Stimulated activated CD4-positive, alpha-beta T cell treated with anti-CD3 and anti-CD28 coated beads, Interleukin-2, amount 100 ng/mL, for 4 hours (primary cell): ENCODE measurements at places on chromosomes 16 and 17.

DNA sequence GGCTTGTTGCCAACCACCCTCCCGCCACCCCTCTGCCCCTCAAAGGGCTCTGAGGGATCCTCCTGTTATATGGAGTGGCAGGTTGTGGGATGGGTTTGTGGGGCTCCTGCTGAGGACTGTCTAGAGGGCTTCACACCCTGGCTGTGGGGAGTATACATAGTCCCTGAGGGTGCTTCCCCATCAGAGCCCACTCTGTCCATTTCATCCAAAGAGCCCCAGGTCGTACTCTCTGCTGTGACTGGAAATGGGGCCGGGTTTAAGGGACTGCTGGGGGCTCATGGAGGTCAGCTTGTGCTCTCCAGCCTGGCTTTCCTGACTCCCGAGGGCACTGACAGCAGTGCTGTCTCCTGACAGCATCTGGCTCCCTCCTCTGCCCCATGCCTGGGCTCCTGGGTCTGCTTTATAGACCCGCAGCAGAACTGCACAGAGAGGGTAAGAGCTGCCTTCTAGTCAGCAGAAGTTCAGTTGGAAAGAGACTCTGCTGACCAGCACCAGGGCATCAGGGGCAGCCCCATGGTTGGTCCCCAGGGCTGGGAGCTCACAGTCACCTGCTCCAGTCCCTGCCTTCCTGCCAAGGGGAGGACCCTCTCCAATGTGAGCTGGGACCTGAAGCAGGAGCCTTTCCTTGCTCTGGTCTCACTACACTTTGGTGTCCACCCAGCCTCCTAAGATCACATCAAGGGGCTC, 17.8 kb upstream of the TNS4 start:
- no peak for DNase-seq

DNA sequence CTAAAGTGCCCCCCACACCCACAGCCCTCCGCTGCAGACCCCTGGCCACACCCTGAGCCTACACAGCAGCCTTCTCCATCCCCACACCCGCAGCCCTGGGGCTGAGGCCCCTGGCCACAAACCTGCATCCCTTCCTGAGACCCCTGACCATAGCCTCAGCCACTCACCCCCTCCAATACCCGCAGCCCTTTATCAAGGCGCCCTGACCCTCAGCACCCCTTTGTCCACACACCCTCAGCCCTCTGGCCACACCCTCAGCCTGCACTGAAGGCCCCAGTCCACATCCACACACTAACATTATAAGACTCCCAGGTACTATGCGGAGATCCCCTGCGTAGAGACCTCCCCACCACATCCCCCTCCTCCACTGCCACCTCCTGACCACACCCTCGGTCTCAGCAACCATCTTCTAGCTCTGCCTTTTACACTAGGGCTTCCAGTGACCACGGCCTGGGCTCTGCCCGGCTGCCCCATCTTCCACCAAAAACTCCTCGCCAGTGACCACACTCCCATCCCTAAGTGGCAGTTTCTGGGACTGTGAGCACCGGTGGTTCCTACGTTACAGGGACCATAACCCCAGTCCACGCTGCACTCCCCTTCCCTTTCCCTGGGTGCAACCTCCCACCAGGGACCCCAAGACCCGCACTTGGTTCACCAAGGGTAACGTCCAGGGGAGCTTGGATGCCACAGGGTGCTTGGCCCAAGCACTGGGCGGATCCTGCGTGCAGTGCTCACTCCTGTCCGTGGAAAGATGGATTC, 818 bp downstream of the TPPP3 start:
- no peak for DNase-seq

- no peak for DNase-seq
Observed at GRCh38 chr16:84294531-84295142, at the start of gene WFDC1. Gene WFDC1 (plus strand): TSS chr16:84294878. CDS start chr16:84294972, 94 bp downstream.

- DNase-seq: no peak
Observed at GRCh38 chr17:27339198-27339835, 45.4 kb downstream of the WSB1 start.

DNA sequence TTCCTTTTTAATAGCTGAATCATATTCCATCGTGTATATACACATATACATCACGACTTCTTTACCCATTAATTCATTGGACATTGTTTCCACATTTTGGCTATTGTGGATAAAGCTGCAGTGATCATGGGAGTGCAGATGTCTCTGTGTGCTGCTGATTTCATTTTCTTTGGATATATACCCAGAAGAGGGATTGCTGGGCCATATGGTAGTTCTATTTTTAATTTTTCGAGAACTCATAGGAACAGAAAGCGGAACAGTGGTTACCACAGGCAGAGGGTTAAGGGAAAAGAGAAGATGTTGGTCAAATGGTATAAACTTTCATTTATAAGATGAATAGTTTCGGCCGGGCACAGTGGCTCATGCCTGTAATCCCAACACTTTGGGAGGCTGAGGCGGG, 187.4 kb upstream of the MYOCD start:
- DNase-seq: no peak

GRCh38 chr17:12883472-12883871, 94.2 kb downstream of the ARHGAP44 start:
- no peak for DNase-seq

- DNase-seq: no peak
Observed at GRCh38 chr16:70665806-70666735, 19.7 kb downstream of the IL34 start.

GRCh38 chr16:51697454-51697853, 546.4 kb upstream of the SALL1 start:
- DNase-seq: no peak

DNA sequence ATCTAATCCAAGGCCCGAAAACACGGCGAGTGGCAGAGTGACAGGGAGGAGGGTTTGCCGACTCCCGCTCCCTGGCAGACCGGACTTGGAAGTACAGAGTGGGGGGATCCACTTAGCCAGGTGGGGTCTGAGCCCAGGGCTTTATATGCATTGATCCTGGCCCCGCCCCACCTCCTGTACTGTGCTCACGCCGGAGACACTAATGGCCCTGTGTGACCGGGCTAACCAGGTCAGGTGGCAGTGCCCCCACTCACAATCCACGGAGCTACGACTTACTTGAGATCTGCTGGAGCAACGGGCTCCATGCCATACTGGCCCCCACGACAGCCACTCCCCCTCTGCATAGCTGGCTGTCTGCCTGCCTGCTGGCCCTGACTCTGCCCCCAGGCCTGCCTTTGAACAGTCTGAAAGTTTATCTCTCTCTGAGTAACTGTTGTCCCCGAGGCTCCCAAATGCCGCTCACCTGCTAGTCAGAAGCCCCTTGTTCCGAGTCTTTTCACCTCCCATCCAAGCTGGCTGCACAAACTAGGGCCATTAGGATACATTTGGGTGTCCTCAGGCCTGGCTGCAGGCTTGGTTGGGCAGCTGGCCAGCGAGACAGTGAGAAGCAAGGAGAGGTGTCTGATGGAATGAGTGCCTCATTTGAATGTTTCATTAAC, 28.0 kb downstream of the CACNA1G start:
- no peak for DNase-seq

- no peak for DNase-seq
Observed at GRCh38 chr17:39151943-39152818, 744 bp upstream of the PLXDC1 start.

- no peak for DNase-seq
Observed at GRCh38 chr17:78323826-78324390, 36.0 kb downstream of the SOCS3 start.

- no peak for DNase-seq
Observed at GRCh38 chr17:44575403-44575802, 18.1 kb downstream of the FZD2 start.

DNA sequence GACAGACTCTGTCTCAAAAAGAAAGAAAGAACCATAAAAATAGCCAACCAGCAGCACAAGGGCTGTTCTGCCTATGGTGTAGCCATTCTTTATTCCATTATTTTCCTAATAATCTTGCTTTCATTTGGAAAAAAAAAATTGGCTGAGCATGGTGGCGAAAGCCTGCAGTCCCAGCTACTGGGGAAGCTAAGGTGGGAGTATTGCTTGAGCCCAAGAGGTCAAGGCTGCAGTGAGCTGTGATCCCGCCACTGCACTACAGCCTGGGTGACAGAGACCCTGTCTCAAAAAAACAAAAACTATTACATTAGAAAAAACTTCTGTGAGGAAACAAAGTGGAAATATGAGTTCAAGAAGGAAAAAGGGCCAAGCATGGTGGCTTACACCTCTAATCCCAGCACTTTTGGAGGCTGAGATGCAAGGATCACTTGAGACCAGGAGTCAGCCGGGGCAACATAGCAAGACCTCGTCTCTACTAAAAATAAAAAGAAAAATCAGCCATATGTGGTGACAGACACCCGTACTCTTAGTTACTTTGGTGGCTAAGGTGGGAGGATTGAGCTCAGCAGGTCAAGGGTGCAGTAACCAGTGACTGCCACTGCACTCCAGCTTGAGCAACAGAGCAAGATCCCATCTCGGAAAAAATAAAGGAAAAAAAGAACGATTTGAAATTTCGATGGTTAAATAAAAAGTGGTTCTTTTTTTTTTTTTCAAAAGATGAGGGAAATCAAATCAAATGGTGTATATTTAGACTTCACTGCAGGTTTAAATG, 2.5 kb downstream of the DCAKD start:
- no peak for DNase-seq

GRCh38 chr16:2370721-2371120, 30.2 kb upstream of the ABCA3 start:
- no peak for DNase-seq

- no peak for DNase-seq
Observed at GRCh38 chr16:31228206-31228605, 11.3 kb upstream of the PYDC1 start.

- no peak for DNase-seq
Observed at GRCh38 chr16:84810518-84811273, 9.1 kb upstream of the CRISPLD2 start.

- DNase-seq: no peak
Observed at GRCh38 chr16:1090620-1091587, 5.1 kb downstream of the C1QTNF8 start.

DNA sequence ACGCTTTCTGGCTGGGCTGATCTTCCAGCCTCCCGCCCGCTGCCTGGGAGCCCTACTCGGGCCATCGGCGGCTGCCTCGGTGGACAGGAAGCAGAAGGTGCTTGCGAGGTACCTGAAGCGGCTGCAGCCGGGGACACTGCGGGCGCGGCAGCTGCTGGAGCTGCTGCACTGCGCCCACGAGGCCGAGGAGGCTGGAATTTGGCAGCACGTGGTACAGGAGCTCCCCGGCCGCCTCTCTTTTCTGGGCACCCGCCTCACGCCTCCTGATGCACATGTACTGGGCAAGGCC, 30.7 kb downstream of the CIITA start:
- DNase-seq: no peak

GRCh38 chr16:57623251-57624043, 5.0 kb upstream of the ADGRG1 start:
- no peak for DNase-seq

GRCh38 chr17:74158761-74159160, 44.7 kb upstream of the RPL38 start:
- DNase-seq: no peak

- no peak for DNase-seq
Observed at GRCh38 chr16:46743232-46743719, 4.9 kb downstream of the MYLK3 start.

- DNase-seq: no peak
Observed at GRCh38 chr17:235831-236640, 54.6 kb upstream of the DOC2B start.

- no peak for DNase-seq
Observed at GRCh38 chr16:30184891-30185682, 1.7 kb downstream of the CORO1A start.

GRCh38 chr17:48241131-48241591, 133.6 kb downstream of the SNX11 start:
- no peak for DNase-seq

DNA sequence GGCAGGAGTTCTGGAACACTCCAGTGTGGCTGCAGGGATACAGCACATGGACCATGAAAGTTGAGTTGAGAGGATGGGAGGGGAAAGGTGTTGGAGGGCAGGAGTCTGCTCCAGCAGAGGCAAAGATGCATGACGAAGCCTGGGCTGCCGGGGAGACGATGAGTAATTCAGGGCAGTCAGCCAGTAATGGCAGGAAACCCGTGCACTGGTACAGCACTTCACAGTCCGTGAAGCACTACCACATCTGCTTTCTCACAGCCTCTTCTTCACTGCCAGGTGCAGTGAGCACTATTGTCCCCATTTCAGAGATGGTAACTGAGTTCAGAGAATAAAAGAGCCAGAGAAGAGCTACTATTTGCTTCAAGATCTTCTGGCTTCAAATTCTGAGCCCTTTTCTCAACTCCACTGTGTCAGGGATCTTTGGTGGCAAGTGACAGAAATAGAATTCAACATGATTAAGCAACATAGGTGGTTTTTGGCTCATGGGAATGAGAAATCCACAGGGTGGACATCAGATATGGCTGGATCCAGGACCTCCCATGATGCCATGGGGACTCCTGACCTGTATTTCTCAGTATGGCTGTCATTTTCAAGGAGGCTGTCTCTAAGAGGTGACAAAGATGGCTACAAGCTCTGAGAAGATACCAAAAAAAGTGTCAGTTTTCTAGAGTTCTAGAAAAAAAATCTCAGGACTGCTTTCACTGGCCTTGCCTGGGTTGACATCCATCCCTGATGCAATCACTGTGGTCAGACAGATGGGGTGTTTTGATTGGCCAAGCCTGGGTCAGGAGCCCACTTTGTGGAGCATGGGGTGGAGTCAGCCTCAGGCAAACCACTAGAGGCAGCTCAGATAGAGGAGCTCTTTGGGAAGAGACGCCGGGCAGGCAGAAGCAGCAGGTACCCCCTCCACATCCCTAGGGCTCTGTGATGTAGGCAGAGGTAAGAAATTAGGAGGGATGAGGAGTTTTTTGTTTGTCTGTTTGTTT, 24.7 kb downstream of the IL21R start:
- DNase-seq: peak; percentile 75

GRCh38 chr17:17937201-17937853, 34.9 kb downstream of the TOM1L2 start:
- DNase-seq: no peak

DNA sequence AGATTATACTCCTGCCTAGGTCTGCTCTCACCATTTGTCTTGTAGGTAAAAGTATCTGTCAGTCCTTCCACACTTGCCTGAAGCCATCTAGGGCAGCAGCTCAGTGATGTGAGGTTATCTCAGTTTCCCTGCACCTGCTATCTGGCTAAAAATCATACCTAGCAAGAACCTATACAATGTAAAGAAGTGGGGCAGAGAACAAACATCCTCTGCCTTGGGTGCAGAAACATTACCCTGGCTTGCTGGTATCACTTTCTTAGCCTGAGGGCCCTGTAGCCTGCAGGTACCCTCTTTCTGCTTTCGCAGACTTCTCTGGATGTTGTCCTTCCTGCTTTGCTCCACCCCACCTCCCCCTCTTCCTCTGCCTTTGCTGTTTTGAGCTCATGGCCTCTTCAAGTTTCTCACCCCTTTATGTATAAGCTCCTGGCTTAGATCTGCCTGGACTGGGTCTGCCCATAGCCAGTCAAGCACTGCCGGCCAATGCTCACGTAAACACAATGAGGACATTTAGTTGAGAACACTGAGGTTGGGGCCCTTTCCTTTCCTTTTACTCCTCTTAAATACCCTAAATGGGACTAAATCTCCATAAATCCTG, 8.7 kb upstream of the SDK2 start:
- DNase-seq: no peak

- DNase-seq: no peak
Observed at GRCh38 chr17:46126840-46127239, 66.4 kb downstream of the KANSL1 start.

- DNase-seq: peak; percentile 81
Observed at GRCh38 chr17:58330997-58331814, 2.6 kb upstream of the TSPOAP1 start.

- DNase-seq: no peak
Observed at GRCh38 chr16:66036793-66037715, 329.4 kb upstream of the CDH5 start.

- DNase-seq: no peak
Observed at GRCh38 chr17:21299981-21300600, 15.6 kb downstream of the MAP2K3 start.
